ENCODE measurements at places on chromosomes 11 and 22. TPM values are rescaled to one million over a fixed set of nuclear protein-coding genes. Genes with fewer than 3 reads are reported as not detected.

Gene CABP4
- not detected for total RNA-seq

Gene CLDN5
- 7.9 TPM for total RNA-seq

Gene TRIM34
- total RNA-seq = 9.6 TPM

Gene TBX10
- not detected for total RNA-seq

All from tracheal epithelial cell (primary cell).